ENCODE measurements at places on chromosomes 2 and 18.

DNA sequence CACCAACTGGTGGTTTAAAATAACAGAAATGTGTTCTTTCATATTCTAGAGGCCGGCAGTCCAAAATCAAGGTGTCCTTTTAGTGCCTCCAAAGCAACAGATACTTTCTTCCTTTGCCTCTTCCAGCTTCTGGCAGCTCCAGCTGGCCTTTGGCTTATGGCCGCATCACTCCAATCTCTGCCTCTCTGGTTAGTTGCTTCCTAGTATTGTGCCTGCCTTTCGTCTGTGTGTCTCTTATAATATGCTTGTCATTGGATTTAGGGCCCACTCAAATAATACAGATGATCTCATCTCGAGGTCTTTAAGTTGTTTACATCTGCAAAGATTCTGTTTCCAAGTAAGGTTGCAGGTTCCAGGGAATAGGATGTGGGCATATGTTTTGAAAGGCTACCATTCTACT is 855.2 kb upstream of the ID2 start:
- no peak for DNase-seq

- DNase-seq = no peak
Observed at GRCh38 chr2:82237994-82238662, 1933.6 kb upstream of the LRRTM1 start.

DNA sequence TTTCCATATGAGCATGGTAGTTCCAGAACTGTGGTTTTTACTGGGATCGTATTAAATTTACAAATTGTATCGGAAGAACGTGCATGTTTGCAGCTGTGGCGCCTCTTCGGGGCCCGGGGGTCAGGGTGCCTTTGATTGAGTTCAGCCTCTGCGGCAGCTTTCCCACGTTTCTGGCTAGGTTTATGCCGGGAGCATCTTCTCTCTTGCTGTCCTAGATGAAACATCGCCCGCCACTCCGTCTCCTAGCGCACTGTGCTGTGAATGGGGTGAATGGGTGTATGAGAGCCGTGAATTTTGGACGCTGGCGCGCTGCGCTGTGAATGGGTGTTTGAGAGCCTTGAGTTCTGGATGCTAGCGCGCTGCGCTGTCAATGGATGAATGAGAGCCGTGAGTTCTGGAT is 12.3 kb downstream of the PDCD1 start:
- no peak for DNase-seq

DNA sequence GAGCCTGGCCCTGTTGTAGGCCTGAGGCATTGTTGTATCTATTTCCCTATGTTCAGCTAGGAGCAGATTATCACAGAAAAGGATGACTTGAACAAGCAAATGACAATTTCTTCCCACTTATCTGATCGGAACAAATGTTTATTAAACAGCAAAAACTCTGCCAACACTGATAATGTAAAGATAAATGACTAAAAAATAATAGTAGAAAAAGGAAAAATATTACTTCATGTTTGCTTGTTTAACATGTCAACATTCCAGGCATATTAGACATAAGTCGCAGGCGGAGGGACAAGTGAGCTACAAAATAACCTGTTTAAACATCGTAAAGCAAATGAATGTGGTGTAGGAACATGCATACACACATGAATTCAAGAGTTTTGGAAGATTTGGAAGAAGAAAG is 257.9 kb downstream of the TMX3 start:
- no peak for DNase-seq

- no peak for DNase-seq
Observed at GRCh38 chr2:75146606-75147332, 52.6 kb downstream of the TACR1 start.

GRCh38 chr2:221322741-221323140 is 249.4 kb downstream of the EPHA4 start:
- no peak for DNase-seq

DNA sequence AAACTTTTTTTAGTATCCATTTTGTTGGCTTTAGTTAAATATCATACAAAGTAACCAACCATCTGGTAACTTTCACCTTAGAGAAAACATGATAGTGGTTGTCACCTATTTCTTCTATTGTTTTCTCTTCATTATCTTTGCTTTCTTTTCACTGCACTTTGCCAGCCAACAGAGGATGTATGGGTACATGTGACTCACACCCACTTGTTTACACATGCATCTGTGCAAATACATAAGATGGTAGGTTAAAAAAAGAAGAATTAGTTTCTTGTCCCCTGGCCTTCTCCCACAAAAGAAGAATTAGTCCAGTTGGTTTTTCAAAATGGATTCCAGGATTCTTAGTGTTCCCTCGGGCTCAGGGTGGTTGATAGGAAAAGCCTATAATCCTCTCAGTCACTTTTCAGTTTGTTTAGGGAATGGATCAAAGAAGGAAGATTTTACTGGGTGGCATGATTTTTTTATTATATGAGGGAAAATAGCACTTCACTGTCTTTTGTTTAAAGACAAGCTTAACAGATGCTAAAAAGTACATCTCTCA is 46.6 kb downstream of the CDK15 start:
- DNase-seq = no peak

DNA sequence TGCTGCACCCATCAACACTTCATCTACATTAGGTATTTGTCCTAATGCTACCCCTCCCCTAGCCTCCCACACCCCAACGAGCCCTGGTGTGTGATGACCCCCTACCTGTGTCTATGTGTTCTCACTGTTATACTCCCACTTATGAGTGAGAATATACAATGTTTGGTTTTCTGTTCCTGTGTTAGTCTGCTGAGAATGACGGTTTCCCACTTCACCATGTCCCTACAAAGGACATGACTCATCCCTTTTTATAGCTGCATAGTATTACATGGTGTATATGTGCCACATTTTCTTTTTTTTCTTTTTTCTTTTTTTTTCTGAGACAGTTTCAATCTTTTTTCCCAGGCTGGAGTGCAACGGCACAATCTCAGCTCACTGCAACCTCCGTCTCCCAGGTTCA is 284.1 kb upstream of the CYP26B1 start:
- DNase-seq = no peak

- DNase-seq = no peak
Observed at GRCh38 chr2:120913972-120914838, 178.5 kb downstream of the GLI2 start.

GRCh38 chr2:130951018-130951417 is 114.3 kb downstream of the ARHGEF4 start:
- DNase-seq = no peak

DNA sequence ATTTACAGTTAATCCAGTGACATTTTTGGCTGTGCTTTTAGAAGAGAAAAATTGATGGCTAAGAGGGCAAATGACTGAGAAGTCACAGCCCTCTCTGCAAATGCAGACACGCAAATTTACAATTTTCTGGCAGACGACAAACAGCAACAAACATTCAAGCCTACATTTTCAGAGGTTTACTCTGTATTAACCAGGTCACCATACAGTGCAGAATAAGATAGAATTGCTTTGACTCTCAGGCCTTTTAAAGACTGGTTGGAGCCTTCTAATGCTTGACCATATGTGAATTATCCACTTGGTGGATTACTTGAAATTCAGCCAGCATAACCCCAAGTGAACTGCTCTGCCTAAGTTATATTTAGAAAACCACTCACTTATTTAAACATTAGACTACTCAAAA is 280.9 kb upstream of the STON1 start:
- no peak for DNase-seq

DNA sequence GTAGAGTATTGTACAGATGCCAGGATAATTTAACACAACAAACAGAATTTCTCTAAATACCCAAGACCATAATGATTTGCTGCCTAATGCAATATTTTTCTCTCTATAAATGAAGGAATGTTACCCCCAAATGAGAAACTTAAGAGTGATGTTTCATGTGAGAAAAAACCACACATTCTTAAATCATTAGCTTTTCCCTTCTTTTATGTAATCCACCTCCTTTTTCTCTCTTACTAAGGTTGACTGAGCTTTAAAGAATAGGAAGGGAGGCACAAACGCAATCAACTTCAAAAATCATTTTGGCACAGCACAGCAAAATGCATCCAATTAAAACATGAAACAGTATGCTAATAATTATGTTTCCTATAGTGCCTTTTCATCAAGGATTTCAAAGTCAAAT is 698.1 kb upstream of the CDH2 start:
- DNase-seq = no peak

- DNase-seq = no peak
Observed at GRCh38 chr2:106982350-106982749, 96.4 kb upstream of the ST6GAL2 start.

GRCh38 chr2:121489911-121490583 is 40.6 kb upstream of the RNU4ATAC start:
- no peak for DNase-seq

GRCh38 chr2:36462311-36462935 is 106.8 kb downstream of the CRIM1 start:
- DNase-seq = no peak

GRCh38 chr2:197387179-197387578 is 47.6 kb downstream of the SF3B1 start:
- DNase-seq = no peak

- no peak for DNase-seq
Observed at GRCh38 chr18:9233771-9234440, 97.3 kb downstream of the ANKRD12 start.

GRCh38 chr18:68548904-68549870 is 165.7 kb downstream of the TMX3 start:
- DNase-seq = no peak

- DNase-seq = no peak
Observed at GRCh38 chr2:238039985-238040384, 20.8 kb upstream of the SCLY start.

Measured in D721Med (cell line).